NCI-H2107 (cell line): ENCODE measurements at places on chromosomes 3 and 15.

DNA sequence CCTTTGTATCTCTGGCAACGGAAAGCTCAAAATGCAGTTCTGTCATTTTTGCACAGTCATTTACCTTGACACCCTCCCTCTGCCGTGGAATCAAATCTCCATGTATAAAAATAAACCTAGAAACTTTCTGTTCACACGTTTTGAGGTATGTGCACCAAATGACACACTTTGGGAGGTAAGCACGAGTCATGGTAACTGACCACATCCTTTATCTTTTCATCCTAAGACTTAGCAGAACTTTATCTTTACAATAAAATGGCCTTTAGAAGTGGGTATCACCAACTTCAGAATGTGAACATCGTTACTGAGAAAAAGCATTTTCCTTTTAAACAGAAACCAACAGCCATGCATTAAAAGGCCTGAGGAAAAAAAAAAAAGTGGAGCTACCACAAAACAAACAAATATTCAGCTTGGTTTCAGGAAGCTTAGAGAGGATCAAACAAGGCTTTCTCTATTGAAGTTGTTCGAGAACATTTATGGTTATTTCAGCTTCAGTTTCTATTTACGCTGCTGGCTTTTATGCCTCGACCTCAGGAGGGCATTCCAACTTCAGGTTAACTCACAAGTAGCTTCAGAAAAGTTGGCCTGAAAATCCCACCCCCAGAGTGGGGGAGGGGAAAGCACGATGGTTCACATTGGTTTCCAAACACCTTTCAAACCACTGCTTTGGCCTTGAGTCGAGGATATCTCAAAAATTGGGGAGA is 171.1 kb upstream of the ICE2 start:
- no peak for DNase-seq

DNA sequence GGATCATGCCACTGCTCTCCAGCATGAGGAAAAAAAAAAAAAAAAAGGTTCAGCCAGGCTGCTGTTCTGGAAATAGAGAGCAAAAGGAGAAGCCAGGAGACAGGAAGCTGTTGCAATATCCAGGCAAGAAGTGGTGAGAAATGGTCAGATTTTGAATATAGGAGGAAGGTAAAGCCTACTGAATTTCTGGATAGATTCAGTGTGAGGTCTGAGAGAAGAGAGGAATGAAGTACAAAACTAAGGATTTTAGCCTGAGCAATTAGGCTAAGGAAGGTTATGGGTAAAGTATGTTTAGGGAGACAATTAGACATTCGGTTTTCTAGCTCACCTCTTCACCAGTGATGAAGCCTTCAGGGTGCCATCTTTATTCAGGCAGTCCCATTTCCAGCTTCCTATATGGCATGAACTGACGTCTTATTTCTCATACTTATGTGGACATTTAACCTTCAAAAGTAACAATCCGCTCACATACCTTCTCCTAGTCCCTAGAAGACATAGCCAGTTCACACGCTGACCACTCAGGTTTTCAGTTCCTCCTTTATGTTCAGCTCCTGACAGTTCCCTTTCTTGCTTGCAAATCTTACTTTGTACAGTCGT is 57.2 kb downstream of the KIF9 start:
- no peak for DNase-seq

DNA sequence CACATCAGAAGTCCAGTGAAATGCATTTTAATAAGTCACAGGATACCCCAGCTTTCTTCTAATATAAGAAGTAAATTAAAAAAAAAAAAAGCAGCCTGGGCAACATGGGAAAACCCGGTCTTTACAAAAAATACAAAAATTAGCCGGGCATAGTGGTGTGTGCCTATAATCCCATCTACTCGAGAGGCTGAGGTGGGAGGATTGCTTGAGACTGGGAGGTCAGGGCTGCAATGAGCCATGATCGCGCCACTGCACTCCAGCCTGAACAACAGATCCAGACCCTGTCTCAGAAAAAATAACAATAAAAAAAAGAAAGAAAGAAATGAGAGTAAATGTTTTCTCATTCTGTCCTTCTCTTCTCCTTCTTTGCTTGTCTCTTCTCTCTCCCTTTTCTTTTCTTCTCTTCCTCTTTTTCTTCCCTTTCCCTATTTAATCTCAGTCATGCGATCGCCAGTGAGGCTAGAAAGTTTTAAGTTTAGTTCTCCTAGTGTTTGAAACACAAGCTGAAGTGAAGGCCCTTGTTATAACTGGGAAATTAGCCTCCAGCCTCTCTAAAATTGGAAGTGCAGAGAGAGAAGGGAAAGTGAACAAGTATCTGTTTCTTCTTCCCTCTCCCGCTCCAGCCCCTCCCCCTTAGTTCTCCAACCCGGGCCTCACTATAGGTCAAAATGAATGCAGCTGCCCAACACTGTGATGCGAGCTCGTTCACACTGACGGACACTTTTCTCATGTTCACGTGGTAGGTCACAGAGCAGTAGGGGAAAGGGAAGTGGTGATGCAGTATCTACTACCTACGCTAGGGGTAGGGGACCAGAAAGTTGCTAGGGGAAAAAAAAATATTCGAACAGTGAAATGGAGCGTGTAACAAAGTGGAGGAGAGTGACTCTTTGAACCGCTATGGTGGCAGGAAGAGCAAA is 23.5 kb upstream of the TSC22D2 start:
- no peak for DNase-seq

- DNase-seq: no peak
Measured at GRCh38 chr15:56076640-56077039, 83.2 kb upstream of the NEDD4 start.

DNA sequence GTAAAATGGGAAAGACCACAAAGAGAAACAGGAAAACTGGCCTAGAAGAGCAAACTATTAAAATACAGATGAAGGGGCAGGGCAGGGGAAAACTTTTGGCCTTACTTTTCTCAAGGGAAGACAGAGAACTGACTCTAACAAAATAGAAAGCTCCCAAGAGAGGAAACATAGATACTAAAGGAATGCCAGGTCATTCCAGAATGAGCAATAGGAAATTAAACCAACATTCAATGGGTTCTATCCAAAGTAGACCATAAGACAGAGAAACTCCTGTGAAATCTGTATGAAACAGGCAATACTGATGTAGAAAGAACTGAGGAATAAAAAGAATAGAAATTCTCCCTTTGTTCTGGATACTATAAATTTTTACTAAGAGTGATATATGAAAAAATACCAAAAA is 491.8 kb downstream of the MECOM start:
- DNase-seq: no peak

GRCh38 chr3:16101295-16102186 is 72.9 kb upstream of the GALNT15 start:
- no peak for DNase-seq

DNA sequence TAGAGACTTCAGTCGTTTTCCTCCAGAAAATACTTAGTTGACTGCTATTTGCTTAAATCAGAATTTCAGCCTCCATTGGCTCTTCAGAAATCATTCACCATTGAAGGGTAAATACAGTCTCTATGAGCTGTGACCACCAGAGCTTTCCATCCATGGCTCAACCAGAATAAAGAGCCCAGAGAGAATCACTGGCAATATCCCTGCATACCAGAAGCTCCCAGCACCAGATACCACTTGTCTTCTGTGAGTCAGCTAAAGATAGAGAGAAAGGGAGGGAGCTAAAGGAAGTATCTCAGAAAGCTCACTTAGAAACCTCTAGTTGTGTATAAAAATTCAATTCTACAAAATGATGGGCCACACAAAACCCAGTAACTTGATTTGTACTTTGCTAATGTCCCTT is 115.2 kb upstream of the TMCO5A start:
- DNase-seq: no peak

GRCh38 chr3:119582178-119582577 is 2.9 kb downstream of the ADPRH start:
- DNase-seq: no peak

GRCh38 chr3:197540961-197541377 is 14.8 kb downstream of the BDH1 start:
- no peak for DNase-seq

- DNase-seq: no peak
Measured at GRCh38 chr3:120177707-120178306, 83.6 kb upstream of the GSK3B start.

DNA sequence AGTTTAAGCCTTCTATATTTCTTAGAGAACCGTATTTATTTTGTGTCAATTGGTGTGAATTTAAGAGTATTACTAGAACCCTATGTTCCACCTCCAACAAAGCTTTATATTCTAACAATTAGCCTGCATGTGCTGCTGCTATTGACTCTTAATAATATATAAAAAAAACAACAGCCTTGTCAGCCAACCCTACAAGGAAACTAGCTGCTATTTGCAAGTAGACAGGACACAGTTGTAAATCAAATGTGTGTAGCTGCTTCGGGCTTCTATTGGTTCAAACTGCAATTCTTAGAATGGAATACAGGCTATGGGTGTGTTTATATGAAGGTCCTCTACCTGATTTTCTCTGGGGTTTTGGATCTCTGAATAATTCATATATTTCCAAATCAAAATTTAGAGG is 60.7 kb downstream of the ZBTB20 start:
- no peak for DNase-seq

- DNase-seq: no peak
Measured at GRCh38 chr15:33941279-33942063, 26.8 kb upstream of the CHRM5 start.

- no peak for DNase-seq
Measured at GRCh38 chr3:10344944-10345575, 24.1 kb upstream of the SEC13 start.

DNA sequence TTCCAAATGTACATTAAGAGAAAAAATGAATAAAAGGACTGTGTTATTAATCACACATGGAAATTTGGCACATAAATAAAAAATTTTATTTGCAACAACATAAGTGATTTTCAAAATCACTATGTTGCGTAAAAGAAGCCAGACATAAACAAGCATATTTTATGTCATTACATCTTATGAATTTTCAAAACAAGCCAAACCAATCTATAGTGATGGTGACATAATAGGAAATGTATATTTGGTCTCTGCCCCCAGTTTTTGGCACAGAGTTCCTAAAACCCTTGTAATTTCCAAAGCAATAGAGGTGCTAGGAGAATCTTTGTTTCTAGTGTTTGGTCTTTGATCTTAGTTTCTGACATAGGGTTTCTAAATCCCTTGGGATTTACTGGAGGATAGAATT is 543.3 kb downstream of the ZBBX start:
- no peak for DNase-seq

- no peak for DNase-seq
Measured at GRCh38 chr15:68935400-68935937, 5.1 kb downstream of the SPESP1 start.

DNA sequence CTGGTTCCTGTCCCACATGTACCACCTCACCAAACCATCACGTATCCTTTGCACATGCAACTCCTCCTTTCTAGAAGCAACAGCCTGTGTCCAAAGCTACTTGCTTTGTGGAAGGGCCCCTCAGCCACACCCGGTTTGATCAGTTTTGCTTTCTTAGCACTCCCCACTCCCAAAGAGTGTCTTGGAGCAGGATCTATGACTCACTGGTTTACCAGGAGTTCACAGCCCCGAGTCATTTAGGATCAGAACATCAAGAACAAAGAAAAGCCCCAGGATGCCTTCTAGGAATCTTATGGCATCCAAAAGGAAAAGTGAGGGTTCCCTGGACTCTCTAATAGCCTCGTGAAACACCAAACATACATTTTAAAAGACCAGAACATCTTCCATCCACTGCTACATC is 50.7 kb upstream of the IGF1R start:
- no peak for DNase-seq

GRCh38 chr3:112115161-112115739 is 17.8 kb downstream of the GCSAM start:
- DNase-seq: no peak

DNA sequence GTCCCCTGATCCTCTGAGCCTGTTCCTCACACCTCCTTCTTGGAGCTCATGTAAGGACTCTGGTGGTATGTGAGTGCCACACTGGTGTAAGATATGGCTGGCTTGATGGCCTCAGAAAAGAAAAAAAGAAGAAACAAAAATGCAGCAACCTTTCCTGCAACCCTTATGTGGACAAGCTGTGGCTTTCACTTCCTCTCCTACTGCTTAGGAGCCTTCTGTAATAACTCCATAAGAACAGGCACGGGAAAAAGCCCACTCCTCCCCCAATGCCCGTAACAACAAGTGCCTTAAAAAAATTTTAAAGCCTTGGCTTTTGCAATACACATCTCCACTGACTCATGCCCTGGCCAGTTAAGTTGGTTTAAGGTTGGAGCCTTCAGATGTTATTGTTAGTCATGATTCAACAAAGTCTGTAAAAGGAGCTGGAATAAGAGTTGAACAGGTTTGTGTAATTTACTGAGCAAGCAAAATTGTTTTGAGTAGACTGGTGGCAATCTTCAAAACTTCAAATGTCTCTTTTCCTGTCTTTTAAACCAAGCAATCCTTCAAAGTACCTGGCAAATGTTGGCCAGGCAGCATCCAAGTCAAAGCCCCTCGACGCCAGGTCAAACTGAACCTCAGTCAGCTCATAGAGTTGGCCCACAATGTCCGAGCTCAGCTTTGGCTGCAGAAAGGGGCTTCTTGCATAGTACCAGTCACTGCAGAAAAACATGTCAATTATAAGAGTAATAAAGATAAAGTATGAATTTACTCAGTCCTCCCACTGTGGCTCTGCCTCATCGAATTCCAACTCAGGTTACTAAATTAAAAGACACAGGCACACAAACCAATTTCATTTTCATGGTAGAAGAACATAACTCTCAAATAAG is 22.9 kb downstream of the FYCO1 start:
- no peak for DNase-seq

DNA sequence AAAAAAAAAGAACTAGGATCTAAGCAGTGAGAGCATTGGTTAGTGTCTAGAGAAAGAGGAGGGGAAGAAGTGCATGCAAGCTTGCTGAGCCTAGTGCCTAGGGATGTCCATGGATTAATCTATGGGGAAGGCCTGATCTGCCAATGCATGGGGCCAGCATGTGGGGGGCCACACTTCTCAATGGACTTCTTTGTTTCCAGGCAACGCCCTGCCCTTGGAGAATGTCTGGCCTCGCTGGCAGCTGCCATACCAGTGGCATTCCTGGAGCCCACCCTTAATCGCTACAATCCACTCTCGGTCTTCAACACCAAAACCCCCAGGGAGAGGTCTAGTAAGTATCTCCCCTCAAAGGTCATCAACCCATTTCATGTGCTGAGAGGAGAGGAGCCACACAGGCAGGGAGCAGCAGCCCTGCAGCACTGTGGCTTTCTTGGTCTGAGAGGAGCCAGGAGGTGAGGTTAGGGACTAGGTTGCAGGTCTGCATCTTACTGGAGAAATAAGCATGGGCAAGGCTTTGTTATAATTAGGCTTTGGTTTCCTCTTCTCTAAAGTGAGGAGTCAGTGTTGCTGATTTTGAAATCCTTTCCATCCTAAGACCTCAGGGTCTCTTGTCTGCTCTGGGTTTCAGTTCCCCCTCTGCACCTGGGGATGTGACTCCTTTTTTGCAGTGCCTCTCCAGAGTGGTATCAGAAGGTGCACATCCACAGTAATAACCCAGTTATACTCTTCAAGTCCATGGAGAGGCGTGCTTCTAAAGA is 188.1 kb upstream of the CHRM5 start:
- no peak for DNase-seq
